ENCODE measurements at places on chromosomes 4 and X. TPM values are rescaled to one million over a fixed set of nuclear protein-coding genes. Genes with fewer than 3 reads are reported as not detected.

Gene ENPEP
- polyA plus RNA-seq = 1.7 TPM

Gene VEGFD
- polyA plus RNA-seq = 1.3 TPM

Gene LINC00632
- 0.87 TPM for polyA plus RNA-seq

Gene AKAP14
- polyA plus RNA-seq = 63.8 TPM

Gene CT45A5
- polyA plus RNA-seq = 6.7 TPM

DNA sequence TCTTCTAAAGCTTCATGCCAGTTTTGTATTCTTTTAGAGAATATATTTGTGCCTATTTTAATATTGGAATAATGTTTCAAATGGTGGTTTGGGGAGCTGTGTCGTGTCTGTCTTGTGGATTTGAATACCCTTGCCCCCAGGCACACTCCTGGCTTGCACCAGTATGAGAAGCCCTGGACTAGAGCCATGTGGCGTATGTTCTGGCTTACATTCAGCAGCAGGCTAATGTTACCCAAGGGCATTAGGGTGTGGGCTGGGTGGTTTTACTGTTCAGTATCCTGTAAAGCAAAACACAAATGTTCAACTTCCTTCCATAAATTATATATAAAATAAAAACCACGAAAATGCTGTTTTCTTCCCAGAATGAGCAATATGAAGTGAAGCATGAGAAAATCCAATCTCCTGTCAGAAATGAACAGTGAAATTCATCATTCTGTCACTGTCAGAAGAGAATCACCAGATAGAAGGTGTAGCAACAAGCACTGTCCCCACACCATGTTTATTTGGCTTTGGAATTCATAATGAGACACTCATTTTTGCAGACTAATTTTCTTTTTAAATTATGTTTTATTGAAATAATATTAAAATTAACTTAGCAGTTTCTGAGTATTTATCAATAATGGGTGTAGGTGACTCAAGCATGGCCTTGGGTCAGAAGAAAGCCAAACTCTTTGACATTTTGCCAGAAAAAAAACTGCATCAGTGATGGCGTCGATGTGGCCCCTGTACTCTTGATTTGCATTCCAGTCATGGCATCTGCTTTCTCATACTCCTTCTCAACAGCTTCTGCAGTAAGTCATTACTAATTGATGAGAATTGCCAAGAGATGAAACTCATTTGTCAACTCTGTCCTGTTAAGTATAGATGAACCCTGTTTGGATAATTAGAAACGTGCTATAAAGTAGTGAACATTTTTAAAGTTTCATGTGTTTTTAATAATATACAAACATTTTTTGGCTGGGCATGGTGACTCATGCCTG is 43.8 kb downstream of the WWC2 start:
- DNase-seq = peak; percentile 74

DNA sequence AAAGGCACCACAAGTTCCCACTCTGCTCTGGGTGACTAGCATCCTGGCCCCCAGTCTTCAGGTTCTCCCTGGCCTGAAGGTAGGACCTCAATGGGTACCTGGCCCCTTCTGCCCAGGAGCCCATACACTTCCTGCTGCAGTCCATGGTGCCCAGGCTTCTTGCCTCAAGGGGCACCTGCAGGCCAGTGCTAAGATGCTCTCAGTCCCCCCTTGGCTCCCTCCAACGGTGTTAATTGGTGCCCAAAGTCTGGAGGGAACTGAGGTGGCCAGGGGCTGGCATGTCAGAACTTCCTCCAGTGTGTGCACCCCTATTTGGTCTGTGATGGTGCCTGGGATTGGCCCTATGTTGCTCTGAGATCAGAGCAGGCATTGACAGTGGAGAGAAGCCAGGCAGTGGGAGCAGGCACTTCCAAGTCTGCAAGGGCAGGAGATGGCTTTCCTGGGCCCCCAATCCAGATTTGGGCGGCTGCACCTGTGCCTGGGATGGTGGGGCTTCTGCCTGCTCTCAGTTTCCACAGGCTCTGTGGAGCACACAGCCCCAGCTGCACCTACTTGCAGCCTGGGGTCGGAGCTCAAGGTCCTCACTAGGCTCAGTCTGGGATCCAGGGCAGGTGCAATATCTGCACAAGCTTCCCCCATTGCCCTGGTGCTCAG is 301.6 kb downstream of the FAM47B start:
- no peak for DNase-seq

DNA sequence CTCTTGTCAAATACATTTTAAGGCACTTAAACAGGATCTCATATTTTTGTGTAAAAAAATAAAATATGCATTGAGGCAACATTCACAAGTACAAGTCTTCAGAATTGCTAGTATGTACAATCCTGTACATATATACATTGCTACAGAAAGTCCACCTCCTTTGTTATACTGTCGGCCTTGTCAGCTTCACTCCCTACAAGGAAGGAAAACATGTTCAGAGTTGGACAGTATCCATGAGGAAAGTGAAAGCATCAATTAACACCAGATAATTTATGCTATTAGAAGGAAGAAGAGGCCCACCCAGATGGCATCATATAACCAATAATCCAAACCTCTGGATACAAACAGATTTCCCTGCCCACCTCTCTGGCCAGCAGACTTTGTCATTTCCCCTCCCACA is 42.0 kb downstream of the REELD1 start:
- no peak for DNase-seq

DNA sequence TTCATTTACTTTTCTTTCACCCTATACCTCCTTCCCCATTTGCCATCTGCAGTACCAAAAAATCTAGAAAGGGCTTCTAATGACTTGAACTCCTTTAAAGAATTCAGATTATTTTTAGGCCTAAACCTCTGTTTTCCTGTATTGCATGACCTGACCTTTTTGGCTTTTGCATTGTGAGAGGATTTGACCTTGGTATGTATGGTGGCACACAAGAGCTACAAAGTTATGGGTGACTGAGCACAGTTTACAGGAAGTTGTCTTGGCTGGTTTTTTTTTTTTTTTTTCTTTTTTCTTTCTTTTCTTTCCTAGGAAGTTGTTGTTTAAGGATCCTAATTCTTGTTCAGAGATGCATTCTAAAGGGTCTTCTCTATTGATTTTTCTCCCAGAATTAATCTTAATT is 32.0 kb upstream of the MTMR8 start:
- no peak for DNase-seq

DNA sequence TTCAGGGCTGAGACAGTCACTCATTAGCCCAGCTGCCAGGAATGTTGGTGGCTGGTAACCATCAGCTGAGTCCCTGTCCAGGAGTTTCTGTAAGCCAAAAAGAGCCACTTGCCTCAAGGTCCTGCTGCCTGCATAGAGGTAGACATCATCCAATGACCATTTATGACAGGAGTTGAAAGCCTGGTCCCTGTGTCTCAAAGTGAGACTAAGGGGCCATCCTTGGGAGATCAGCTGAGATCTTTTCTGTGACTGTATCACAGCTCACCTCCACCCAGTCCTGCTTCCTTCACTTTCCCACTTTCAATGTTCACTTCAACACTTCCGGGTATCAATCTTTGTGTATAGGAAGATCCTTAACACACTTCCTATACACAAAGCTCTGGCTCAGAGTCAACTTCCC is 28.4 kb upstream of the MAOA start:
- DNase-seq = no peak

DNA sequence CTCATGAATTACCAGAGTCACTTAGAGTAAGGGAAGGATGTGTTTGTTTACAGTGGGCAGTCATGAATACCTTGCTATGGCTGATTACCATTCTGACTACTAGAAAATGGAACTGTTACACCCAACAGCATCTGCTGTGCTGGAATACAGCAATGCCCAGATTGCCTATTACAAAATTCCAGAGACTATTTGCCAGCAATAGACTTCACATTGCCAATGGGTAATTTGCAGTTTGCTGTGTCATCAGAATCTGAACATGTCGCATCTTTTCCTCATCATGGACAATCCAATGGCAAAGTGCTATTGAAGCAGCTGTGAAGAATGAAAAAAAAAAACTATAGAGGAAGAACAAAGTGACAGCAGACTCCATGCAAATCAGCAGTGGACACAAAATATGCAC is 356.6 kb downstream of the CXXC4 start:
- no peak for DNase-seq

- DNase-seq = no peak
These were observed 296.2 kb downstream of the INPP4B start for GRCh38 chr4:142549726-142550463.

GRCh38 chr4:83864097-83864817 is 328.3 kb downstream of the GPAT3 start:
- DNase-seq = no peak

GRCh38 chr4:86564795-86565194 is 29.3 kb upstream of the PTPN13 start:
- no peak for DNase-seq

DNA sequence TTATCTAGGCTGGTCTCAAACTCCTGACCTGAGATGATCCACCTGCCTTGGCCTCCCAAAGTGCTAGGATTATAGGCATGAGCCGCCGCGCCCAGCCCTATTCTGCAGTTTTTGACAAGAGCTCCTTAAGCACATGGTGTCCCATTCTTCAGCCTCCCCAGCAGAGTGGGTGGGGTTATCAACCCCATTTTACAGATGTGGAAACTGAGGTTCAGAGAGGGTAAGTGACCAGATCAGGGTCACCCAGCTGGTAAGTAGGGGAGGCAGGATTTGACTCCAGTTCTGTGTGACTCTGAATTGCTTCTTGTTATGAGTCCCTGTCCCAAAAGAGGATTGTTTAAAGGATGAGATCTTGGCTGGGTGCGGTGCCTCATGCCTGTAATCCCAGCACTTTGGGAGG is 14.5 kb downstream of the MAN2B2 start:
- DNase-seq = no peak

DNA sequence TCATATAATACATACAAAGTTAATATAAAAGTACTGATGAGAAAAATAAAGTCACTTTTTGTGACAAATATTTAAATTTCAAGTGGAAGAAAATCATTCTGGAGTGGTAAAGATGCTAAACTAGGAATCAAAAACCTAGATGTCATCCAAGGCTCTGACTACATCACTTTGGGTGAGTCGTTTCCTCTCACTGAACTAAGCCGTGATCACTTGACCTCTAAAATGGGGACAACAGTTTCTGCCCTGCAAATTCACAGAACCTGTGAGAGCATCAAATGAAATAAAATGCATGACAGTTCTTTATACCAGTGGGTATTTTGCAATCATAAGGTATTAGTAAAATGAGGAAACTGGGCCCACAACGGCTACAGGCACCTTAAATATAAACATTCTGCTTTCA is 63.8 kb downstream of the PRDM5 start:
- no peak for DNase-seq

- no peak for DNase-seq
These were observed 121.0 kb downstream of the PCDH10 start for GRCh38 chr4:133270021-133270570.

GRCh38 chrX:3712051-3712869 is 1.2 kb downstream of the PRKX start:
- DNase-seq = peak; percentile 42

GRCh38 chr4:177487977-177488376 is 45.7 kb upstream of the AGA start:
- DNase-seq = no peak

DNA sequence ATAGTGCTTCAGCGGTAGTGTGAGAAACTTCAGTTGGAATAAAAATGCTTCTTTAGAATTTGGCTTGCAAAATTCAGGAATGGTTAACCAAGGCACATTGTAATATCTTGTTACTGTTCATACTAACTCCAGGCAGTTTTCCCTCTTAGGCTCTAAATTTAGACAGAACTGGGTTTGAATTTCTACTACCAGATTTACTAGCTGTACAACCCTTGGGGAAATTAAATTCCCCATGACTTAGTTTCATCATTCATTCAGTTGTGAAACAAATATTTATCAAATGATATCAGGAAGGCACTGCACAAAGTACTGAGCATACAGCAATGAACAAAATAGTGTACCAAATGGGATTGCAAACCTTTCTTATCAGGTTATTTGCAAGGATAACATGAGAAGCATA is 135.0 kb upstream of the IL15 start:
- DNase-seq = no peak

- no peak for DNase-seq
These were observed 145.7 kb downstream of the RELL1 start for GRCh38 chr4:37540486-37540885.

GRCh38 chr4:91758487-91758886 is 545.3 kb upstream of the GRID2 start:
- DNase-seq = no peak

DNA sequence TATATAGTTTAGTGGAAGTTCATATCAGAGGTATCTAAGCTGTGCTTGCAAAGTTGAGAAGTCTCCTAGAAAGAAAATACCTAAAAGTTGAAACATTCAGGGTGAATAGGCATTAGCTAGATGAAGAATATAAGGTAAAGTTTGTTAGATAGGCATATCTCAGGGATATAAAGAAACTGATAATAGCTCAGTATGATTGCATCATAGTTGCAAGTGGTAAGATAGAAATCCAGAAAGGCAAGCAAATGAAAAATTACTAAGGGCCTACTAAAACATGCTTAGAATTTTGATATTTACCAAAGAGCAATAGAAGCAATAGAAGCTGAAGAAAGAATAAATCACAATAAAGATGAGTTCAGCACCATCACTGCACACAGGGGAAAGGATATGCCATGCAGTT is 610.0 kb upstream of the ADGRL3 start:
- no peak for DNase-seq

DNA sequence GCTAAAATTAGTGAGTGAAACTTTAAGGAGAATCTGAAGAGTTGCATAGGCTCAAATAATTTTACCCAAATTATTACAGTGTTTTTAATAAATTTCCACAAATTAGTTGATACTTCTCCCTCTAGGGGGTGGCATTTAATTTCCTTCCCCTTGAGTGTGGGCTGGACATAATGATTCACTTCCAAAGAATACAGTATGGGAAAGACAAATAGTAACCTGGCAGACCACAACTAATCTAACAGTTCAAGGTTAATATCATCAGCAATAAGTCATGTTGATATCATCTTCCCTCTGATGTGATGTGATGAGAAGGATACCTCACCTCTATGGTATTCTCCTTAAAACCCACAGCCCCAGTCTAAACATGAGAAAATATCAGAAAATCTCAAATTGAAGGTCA is 15.5 kb downstream of the PFKFB1 start:
- no peak for DNase-seq

GRCh38 chrX:31061091-31061490 is 10.8 kb downstream of the FTHL17 start:
- DNase-seq = no peak

- DNase-seq = no peak
These were observed 111.4 kb upstream of the LIMCH1 start for GRCh38 chr4:41426539-41426938.

DNA sequence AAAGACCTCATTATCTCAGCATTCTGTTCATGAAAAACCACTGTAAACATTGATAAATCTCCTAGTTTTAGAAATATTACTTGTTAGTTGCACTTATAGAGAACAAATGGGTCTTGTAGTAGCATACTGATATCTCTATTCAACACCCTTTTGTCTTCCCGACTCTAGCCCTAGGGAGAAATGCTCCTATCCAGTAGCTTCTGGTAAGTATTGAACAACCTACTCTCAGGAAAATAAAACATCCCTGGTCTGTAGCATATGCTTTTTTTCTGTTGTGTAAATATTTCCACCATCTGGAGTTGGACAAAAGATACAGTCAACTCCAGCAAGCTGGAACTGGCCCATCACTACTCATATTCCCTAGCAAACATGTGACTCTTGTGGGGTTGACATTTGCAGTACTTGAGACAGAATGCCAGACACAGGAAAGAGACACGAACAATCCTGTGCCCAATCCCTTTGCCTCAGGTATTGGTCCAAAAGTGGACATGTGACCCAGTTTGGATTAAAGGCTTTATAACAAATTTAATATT is 188.2 kb downstream of the GC start:
- no peak for DNase-seq
